ENCODE measurements at places on chromosomes 4 and X.

DNA sequence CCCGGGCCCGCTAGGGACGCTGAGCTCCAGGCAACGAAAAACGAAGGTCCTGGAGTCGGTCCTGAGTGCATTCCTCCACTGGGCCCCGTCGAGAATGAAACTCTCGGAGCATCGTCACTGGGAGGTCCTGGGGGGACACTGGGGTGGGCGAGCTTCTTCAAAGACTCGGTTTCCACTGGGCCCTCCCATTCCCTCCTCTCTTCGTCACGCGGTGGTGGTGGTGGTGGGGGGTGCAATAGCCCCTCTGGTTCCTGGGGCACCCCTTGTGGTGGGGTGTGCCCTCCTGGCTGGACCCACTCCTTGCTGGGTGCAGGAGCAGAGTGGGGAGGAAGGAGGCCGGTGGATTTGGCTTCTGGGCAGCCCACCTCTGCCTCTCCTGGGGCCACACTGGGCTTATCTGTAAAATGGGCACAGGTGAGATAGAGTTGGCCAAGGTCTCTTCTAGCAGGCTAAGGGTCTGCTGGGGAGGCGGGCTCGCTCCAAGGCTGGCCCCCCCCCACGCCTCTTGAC, 12.9 kb downstream of the HMX1 start:
- no peak for DNase-seq
- H3K27ac ChIP-seq = no peak overlapping the region
- H3K4me3 ChIP-seq = no peak overlapping the region

DNA sequence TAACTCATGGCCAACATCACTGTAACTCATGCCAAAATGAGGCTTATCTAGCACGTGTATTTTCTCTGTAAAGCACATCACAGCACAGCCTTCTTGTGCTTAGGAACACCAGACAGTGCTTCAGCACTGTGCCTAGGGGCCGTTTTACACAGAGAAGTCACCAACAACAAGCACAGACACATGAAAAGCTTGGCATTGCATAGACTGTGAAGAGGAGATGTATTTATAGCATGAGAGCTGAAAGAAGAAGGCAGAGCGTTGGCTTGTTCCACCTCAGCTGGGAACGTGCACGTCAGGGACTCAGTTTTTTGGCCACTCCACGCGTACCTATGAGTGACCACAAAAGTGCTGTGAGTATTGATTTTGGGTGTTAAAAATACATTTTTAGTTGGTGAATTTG, 116.3 kb upstream of the SFRP2 start:
- peaks cover 25% of the 10 kb centered on the region for H3K27me3 ChIP-seq
- peaks cover 9% of the 10 kb centered on the region for H3K4me1 ChIP-seq
- no peak for DNase-seq
- H3K4me3 ChIP-seq = no peak overlapping the region
- H3K27ac ChIP-seq = no peak overlapping the region

GRCh38 chrX:68807818-68808217, 21.0 kb upstream of the EFNB1 start:
- DNase-seq = no peak
- H3K4me1 ChIP-seq = no peaks in the 10 kb centered on the region
- no peak overlapping the region for H3K4me3 ChIP-seq
- no peak overlapping the region for H3K27ac ChIP-seq
- peaks cover 6% of the 10 kb centered on the region for H3K36me3 ChIP-seq

GRCh38 chr4:41683326-41683725, 65.2 kb downstream of the PHOX2B start:
- no peaks in the 10 kb centered on the region for H3K36me3 ChIP-seq
- H3K27ac ChIP-seq = no peak overlapping the region
- no peak overlapping the region for H3K4me3 ChIP-seq
- DNase-seq = no peak
- no peaks in the 10 kb centered on the region for H3K4me1 ChIP-seq

- H3K4me3 ChIP-seq = peak overlapping the region; percentile 51
- peak; percentile 3 for DNase-seq
- H3K27me3 ChIP-seq = no peaks in the 10 kb centered on the region
- H3K27ac ChIP-seq = peak overlapping the region; percentile 96
These were observed 52.5 kb upstream of the ANTXR2 start for GRCh38 chr4:80125252-80126177.

GRCh38 chr4:7183161-7183560, 9.2 kb upstream of the SORCS2 start:
- no peak for DNase-seq
- H3K27ac ChIP-seq = no peak overlapping the region
- H3K4me1 ChIP-seq = peaks cover 1% of the 10 kb centered on the region
- no peak overlapping the region for H3K4me3 ChIP-seq

GRCh38 chrX:42695800-42696358, 82.1 kb downstream of the PPP1R2C start:
- peaks cover 2% of the 10 kb centered on the region for H3K36me3 ChIP-seq
- H3K4me3 ChIP-seq = no peak overlapping the region
- no peak for DNase-seq
- H3K27ac ChIP-seq = no peak overlapping the region
- H3K27me3 ChIP-seq = no peaks in the 10 kb centered on the region

DNA sequence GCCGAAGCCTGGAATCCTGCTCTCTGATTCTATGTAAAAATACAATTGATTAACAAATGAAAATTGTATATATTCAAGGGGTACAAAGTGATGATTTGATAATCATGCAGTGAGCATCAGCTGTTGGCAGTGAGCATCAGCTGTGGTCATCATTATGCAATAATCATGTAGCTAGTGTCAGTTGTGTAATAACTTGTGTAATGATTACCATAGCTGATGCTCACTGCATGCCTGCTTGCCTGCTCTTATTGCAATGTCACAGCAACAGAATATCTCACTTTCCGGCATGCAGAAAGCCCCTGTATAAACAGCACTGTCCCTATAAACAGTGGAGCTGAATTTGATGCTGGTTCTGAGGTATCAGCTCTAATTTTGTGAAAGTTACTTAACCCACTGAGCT, 46.8 kb downstream of the SULT1B1 start:
- no peak overlapping the region for H3K4me3 ChIP-seq
- H3K27ac ChIP-seq = no peak overlapping the region
- no peaks in the 10 kb centered on the region for H3K36me3 ChIP-seq
- no peak for DNase-seq
- peaks cover 3% of the 10 kb centered on the region for H3K4me1 ChIP-seq
- H3K27me3 ChIP-seq = no peaks in the 10 kb centered on the region

DNA sequence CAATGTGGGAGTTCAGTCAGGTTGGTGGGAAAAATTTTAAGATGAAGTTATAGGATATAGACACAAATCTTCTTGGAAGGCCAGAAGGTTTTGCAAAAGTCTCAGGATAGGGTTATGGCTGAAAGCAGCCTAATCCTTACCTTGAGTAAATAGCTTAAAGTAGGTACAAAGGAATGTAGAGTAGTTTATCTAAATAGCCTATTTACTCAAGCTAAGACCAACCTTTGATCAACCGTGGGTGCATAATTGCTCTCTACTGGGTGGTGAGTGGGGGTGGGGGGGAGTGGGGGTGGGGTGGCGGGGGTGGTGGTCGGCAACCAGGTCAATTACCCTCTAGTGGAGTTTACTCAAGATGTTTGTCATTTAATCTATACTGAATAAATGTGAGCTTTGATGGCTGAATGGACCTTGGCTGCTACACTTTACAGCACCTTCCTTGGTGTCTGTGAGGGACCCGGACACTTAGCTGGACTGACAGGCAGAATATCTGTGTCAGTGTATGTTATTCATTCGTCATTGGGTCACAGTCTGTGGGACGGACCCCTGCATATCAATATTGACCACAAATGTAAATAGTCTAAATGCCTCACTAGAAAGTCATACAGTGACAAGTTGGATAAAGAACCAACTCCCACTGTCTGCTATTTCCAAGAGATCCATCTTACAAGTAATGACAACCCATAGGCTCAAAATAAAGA, 545.7 kb upstream of the PABPC4L start:
- H3K4me3 ChIP-seq = no peak overlapping the region
- H3K27me3 ChIP-seq = no peaks in the 10 kb centered on the region
- H3K27ac ChIP-seq = no peak overlapping the region
- H3K4me1 ChIP-seq = no peaks in the 10 kb centered on the region
- DNase-seq = no peak
- no peaks in the 10 kb centered on the region for H3K36me3 ChIP-seq

DNA sequence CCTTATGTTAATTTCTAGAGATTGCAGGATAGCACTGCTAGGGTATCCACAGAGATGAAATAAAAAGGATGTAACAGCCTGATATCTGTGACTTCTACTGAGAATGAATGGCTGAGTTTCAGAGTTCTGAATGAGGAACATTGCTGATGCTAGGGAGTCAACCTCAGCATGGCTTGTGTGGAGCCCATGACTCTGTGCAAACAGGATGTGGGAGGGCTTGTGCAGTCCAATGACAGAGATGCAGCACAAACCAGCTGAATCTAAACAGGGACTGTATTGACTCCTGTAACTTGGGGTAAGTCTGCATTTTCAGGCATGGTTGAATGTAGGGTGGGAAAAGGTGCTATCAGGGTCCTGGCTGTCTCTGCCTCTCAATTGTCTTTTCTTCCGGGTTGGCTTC, 5.3 kb upstream of the RASL11B start:
- DNase-seq = no peak
- peaks cover 12% of the 10 kb centered on the region for H3K27me3 ChIP-seq
- peaks cover 6% of the 10 kb centered on the region for H3K36me3 ChIP-seq
- H3K27ac ChIP-seq = no peak overlapping the region
- no peak overlapping the region for H3K4me3 ChIP-seq

DNA sequence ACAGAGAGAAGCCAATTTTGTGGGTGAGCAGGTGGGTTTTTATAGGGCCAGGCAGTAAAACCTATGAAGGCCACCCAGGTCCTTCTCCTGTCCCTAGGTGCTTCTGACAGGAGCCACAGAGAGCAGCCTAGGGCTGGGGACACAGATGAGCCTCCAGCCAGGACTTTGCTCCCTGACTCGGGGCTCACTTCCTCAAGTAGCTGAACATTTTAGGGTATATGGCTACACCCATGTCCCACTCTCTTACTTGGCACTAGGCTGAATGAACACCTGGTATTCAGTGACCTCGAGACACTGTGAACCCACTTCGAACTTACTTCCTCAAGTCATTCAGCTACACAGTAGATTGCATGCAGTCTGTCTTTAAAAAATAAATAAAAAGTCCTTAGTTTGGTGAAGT, 217.3 kb downstream of the MID1IP1 start:
- H3K4me3 ChIP-seq = no peak overlapping the region
- H3K27ac ChIP-seq = no peak overlapping the region
- no peak for DNase-seq
- H3K4me1 ChIP-seq = no peaks in the 10 kb centered on the region

GRCh38 chr4:121216461-121216860, 52.3 kb upstream of the TNIP3 start:
- no peak for DNase-seq
- no peak overlapping the region for H3K27ac ChIP-seq
- H3K4me3 ChIP-seq = no peak overlapping the region
- H3K4me1 ChIP-seq = peaks cover 14% of the 10 kb centered on the region

- DNase-seq = peak; percentile 48
- peaks cover 13% of the 10 kb centered on the region for H3K4me1 ChIP-seq
- no peak overlapping the region for H3K4me3 ChIP-seq
- H3K27ac ChIP-seq = no peak overlapping the region
These were observed 45.8 kb downstream of the BCORL1 start for GRCh38 chrX:130028196-130028595.

DNA sequence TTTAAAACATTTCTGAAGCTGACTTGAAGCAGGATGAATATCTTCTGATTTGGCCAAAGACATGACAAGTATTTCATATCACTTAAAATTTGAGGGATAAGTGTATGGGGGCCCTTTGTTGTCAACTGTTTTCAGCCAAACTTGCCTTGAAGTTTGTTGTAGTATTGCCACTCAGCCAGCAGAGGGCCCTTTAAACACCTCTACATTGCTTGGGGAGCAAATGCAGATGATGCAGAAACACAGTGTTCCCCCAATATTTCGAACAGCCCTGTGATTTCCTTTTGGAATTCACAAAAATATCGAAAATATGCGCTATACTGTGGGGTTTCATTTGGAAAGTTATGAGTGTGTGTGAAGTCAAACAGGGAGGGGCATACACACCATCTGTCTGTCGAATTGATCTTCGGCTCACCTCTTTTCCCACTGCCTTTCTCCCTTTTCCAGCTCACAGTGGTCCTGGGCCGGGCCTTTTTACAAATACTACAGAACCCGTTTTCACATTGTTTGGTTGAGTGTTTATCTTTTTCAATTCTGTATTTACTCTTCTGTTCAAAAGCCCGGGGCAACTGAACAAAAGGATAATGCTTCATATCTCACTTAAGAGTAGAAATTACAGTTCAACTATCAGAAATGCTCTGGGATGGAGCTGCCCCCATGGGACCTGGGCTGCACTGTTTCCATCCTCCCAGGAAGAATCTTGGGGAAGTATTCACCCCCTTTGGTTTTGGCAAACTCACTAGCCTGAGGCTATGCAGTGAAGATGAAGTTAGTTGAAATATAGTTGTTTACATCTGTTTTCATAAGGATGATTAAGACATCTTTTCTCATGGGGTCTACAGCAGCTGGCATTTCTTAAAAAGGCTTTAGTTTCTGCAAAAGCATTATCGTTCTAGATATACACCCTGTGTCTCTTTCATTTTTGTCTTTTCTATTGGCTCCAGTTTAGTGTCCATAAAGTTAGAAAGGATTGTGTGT, 137.6 kb downstream of the EGF start:
- H3K36me3 ChIP-seq = peaks cover 2% of the 10 kb centered on the region
- no peaks in the 10 kb centered on the region for H3K4me1 ChIP-seq

- H3K4me3 ChIP-seq = no peak overlapping the region
- peak overlapping the region; percentile 11 for H3K27ac ChIP-seq
- no peak for DNase-seq
- H3K27me3 ChIP-seq = no peaks in the 10 kb centered on the region
These were observed 4.8 kb downstream of the TBC1D14 start for GRCh38 chr4:6914448-6914847.

DNA sequence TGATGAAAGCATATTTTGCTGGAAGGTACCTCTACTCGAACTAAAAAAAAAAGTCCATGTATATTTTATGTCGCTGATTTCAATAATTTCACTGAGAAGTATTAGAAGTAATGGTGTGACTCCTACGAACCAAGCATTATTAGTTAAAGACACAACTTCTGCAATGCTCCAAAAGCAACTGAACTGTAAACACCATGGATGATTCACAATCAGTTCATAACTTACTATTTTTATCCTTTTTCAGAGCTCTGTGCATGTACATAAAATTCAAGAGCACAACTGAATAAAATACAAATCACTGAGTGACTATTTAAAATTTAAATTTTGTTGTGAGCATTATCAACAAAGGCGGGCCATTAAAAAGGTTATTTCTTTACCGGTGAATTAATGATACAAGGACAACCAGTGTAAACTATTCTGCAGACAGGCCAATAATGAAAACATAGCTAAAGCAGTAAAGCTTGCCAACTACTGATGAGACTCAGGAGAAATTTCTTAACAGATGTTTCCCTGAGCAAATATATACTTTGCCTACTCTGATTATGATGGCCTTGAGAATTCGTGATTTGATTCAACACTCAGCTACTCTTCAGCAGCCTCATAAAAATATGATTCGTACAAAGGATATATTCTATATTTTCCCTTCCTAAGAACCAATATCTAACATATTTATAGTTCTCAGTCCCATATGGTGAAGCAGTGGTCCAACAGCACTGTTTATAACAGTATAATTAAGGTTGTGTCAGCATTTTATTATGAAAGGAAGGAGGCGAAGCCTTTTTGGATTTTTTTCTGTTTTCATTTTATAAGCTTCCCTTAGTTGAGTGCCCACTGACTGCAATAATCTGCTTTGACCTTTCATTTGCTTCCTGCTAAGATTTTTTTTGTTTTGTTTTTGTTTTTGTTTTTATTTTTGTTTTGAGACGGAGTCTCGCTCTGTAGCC, 62.8 kb upstream of the NEIL3 start:
- no peak overlapping the region for H3K4me3 ChIP-seq
- no peak overlapping the region for H3K27ac ChIP-seq
- no peaks in the 10 kb centered on the region for H3K36me3 ChIP-seq
- H3K4me1 ChIP-seq = peaks cover 9% of the 10 kb centered on the region
- DNase-seq = no peak

All from naive thymus-derived CD8-positive, alpha-beta T cell (primary cell).